ENCODE measurements at places on chromosomes 13 and 19.

DNA sequence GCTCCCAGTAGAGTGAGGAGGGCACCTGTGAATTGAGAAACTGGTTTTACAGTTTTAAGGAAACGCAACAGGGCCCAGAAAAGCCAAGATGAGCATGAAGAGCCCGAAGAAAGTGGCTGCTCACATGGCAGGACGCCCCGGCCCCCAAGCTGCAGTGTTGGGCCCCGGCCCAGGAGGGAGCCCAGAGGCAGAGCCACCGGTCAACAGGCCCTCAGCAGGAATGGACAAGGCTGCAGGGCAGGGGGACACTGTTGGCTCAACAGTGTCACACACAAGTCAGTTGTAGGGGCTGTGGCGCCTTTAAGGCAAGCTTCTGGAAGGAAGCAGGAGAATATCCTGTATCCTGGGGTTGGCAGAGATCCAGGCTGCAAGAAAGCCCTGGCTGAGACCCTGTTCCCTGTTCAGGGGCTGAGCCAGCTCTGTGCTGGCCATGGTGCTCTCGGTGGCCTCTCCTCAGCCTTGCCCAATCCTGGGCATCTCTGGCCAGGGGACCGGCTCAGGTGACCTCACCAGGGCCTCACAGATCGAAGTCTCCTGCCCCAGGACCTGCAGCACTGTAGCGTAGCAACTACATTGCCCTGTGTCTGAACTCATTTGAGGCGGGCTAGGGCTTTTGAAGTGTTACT is 28.0 kb downstream of the UPF1 start:
- no peak for DNase-seq

GRCh38 chr13:98224557-98224956 is 47.5 kb upstream of the RNF113B start:
- no peak for DNase-seq

- DNase-seq: no peak
Observed at GRCh38 chr13:113548171-113548641, 36.3 kb upstream of the TFDP1 start.

- no peak for DNase-seq
Observed at GRCh38 chr19:2771786-2772674, 11.0 kb downstream of the SGTA start.

GRCh38 chr13:82713687-82714405 is 1168.4 kb downstream of the SLITRK1 start:
- no peak for DNase-seq

GRCh38 chr13:64672751-64673150 is 2557.4 kb downstream of the PCDH9 start:
- DNase-seq: no peak

- no peak for DNase-seq
Observed at GRCh38 chr13:99218969-99219368, 18.3 kb downstream of the UBAC2 start.

GRCh38 chr13:43339805-43340550 is 316.6 kb downstream of the DNAJC15 start:
- DNase-seq: no peak

DNA sequence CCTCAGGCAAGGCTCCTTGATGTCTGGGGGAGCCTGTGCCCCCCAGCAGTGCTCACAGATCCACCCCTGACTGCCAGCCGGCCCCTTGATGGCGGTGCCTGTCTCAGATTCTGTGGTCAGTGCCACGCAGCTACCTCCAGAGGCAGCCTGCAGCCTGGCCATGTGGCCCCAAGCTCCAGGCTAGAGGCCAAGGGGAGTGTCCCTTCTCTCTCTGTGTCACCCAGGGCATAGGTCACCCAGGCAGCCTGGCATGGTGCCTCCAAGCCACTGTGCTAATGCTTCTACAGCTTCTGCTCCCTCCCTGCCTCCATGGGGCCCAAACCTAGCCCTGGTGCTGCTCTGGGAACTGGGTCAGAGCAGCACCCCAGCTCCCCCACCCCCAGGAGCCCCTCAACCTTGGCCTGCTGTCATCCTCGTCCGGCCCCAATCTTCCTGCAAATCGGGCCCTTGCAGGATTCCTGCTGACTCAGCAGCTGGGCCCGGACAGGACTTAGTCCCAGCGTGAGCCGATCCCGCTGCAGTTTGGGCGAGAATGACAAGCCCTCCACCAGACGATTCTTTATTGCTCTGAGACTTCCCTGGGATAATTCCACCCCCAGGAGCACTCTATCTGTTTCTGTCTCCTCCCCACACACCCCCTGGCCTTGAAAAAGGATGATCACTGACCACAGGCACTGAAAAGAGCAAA is 2.8 kb upstream of the ARL11 start:
- no peak for DNase-seq

DNA sequence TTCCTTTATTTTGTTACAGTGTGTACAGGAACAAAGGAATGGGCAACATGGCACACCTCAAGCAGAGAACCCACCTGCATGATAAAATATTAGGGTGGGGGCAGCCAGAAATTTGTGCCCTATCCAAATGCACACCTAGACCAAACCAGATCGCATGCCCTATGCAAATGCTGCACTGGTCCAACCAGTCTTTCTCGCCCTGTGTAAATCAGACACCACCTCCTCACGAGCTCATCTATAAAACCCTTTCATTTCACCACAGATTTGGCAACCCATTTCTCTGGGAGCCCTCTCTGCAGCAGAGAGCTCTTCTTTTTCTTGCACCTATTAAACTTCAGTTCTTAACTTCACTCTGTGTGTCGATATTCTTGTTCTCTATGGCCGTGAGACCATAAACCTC is 1559.2 kb downstream of the SLITRK1 start:
- no peak for DNase-seq

- DNase-seq: no peak
Observed at GRCh38 chr19:15464394-15465385, at the start of gene RASAL3. Gene RASAL3, minus strand, starts transcription at chr19:15464544. Its CDS starts 186 bp downstream, at chr19:15464358.

DNA sequence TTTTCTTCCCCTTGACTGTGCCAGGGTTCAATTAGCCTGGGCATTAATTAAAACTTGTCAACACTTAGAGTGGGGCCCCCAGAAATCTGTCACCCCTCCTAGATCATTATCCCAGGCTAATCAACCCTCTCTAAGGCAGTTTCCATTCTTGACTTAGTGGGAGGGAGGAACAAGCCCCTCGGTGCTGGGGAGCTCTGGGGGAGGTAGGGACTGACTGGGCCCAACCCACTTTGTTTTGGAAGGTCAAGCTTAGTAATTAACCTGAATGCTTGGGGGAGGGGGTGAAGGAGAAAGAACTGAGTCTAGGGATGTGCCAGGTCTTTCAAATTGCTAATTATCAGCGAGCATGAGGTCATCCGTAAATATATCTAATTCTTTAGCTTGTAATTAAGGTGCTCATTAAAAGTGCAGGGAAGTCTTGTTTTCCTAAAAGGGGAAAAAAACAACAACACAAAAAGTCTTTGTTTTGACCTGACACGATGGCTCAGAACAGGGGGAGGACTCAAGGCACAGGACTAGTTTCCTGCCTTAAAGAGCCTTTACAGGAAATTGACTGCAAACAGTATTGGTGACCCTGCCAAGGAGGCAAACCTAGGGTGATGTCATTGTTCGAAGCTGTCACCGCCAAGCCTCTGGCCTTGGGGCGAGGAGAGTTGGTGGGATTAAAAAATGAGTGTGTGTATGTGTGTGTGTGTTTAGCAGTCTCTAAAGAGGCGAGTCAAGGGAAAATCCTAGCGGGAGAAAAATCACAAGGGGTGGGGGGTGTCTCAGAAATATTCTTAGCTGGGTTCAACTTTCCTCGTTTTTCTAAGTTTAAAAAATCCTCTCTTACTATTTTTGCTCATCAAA is 19.4 kb downstream of the ACTN4 start:
- peak; percentile 21 for DNase-seq

DNA sequence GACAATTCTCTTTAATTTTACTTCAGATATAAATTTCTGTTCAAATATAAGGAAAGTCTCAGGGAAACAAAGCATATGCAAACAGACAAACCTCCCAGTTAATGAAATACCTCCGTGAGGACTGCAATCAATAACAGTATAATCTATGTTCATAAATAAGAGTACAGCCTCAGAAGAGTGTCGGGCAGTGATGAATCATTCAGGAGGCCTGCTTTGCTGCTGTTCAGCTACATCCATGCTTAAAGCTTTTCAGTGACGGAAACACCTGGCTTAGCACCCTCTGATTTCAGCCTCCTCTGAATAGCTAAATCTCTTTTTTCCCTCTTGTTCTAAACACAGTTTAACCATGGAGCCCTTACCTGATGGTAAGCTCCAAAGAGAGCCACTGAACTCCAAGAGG is 69.0 kb downstream of the PCDH9 start:
- DNase-seq: no peak

DNA sequence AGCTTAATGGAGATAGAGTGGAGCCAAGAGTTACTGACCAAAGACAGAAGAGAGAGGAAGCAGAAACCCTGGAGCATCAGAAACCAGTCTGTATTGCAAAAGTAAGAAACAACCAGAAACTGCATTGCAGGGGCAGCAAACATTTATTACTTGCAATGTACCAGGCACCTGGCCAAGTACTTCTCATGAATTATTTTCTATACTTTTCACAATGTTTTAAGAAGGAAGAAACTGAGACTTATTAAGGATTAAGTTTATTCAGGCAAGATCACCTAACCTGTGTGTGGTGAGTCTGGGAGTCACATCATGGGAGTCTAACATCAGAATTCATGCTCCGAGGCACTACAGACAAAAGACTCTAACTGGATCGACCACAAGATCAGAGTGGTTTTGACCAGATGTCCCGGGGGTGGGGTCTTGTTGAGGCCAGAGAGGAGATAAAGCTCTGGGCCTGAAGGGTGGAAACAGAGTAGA is 47.4 kb downstream of the TNFRSF19 start:
- DNase-seq: no peak

GRCh38 chr19:5870986-5871394 is 650 bp upstream of the FUT5 start:
- DNase-seq: no peak

GRCh38 chr13:98787996-98788395 is 35.5 kb upstream of the SLC15A1 start:
- no peak for DNase-seq

DNA sequence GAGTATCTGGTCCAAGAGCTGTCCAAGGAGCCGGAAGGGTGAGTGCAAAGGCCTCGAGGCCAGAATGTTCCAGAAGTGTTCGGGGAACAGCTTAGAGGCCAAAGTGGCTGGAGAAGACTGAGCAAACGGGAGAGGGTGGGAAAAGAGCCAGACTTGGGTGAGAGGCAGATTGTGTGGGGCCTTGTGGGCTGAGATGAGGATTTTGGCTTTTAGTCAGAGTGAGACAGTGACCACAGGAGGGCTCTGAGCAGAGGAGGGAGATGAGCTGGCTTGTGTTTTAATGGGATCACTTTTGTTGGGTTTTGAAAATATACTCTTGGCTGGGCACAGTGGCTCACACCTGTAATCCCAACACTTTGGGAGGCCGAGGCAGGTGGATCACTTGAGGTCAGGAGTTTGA is 5.6 kb downstream of the NANOS2 start:
- DNase-seq: no peak

DNA sequence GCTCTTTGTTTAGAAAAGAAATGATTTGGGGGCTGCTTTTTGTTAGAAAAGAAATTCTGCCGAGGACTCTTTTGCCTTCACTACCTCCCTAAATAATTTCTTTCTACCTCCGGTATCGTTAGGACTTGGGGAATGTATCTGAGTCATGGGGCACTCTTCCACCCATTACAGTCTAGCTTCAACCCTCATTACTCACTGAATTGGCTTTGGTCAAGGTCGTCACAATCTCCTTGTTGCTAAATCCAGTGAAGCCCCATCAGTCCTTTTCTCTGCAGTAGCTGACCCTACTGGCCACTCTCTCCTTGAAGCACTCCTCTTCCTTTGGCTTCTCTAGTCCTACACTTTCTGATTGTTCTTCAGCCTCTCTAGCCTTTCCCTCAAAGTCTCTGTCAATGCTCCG is 34.0 kb downstream of the WDR87 start:
- no peak for DNase-seq

DNA sequence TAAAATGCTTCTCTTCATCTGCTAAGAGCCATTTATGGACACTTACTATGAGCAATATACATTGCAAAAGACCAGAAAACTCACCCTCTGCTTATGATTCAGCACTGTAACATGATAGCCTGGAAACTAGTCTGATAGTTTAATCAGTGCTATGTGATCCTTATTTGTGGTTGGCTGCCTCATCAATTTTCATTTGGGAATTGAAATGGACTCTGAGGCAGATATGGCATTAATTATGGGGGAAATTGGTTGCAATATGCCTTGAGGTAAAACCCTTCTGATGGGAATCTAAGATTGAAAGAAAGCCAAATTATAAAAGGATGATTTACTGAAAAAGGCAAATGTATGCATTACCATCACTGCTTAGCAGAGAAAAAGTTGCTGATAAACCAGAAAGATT is 33.5 kb downstream of the FAM216B start:
- DNase-seq: no peak

DNA sequence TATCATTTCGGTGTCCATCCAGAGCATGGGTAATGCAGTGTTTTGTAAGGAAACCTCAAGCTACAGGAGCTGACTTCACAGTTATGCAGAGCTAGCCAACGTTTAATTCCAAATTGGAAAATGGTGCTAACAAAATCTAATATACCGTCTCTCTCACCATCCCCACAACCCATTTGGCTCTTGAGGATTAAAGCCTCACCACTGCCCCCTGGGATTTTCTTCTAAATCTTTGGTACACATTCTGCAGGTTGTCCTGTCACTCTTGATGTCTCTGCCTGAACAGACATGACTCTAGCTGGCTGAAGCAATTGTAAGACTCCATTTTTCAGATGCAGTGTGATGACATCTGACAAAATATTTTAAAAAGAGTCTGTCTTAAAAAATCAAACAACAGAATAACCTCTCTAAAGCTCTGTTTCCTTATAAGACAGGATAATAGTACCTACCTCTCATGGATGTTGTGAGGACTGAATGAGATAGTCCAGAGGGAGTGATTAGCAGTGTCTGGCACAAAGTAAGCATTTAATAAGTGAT is 451.8 kb downstream of the SUCLA2 start:
- no peak for DNase-seq

DNA sequence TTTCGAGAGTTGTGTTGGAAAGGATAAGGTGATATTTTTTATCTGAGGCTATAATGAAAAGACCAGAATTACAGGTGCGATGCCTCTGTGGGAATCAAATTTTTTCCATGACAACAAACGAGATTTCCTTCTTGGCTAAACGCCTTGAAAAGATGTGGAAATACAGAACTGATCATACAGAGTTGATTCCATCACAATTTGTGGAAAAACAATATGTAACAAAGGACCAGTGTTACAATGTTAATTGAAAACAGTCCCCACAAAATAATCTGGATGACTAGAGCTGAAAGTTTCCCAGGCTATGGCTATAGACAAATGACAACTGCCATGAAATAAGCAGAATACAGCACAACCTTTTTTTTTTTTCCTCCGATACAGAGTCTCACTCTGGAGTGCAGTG is 628.9 kb downstream of the DIAPH3 start:
- no peak for DNase-seq

GRCh38 chr19:42441049-42441445 is 1.7 kb downstream of the CXCL17 start:
- DNase-seq: no peak
